Neural progenitor cell (in vitro differentiated cells): ENCODE measurements at places on chromosomes 3 and 15.

DNA sequence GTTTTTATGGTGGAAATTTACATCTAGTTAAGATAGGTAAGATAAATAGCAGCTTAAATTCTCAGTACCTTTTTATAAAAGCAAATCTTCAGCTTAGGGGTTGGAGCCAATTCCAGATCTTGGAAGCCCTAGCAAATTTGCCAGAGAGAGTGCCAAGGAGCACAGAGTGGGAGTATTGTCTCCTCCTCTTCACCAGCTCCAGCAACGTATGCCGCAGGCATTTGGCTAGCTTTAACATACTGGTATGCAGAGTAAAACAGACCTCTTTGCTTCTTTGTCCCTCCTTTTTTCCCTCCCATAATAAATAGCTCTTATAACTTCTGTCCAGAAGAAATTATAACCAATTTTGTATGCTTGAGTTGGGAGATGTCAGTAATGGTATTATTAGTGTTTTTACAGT lies 140.4 kb downstream of the DIPK2A start:
- DNase-seq = no peak

GRCh38 chr3:181564222-181564621 lies 147.5 kb upstream of the SOX2 start:
- no peak for DNase-seq

GRCh38 chr3:112390783-112391641 lies 58.1 kb downstream of the CD200 start:
- DNase-seq = peak; percentile 32

DNA sequence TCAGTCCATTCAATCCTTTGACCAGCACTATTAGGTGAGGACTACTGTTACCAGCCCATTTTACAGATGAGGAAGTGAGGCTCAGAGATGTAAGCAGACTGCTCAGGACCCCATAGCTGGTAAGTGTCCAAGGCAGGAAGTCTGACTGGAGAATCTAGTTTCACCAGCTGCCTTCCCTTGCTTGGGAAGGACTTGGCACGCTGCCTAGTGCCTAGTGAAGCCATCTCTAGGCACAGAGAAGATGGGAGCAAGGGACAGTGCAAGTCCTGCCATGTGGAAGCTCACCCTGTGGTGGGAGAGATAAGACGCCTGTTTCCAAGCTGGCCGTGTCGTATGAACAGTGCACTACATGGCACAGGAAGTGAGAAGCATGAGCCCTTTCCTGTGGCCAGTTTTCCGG lies 111.8 kb upstream of the TMC3 start:
- no peak for DNase-seq

GRCh38 chr3:63774781-63775180 lies 44.3 kb upstream of the C3orf49 start:
- DNase-seq = no peak
